ENCODE measurements at places on chromosomes 3 and 15.
A peak's percentile ranks its signal among the peaks of the same experiment; 100 is the strongest.

DNA sequence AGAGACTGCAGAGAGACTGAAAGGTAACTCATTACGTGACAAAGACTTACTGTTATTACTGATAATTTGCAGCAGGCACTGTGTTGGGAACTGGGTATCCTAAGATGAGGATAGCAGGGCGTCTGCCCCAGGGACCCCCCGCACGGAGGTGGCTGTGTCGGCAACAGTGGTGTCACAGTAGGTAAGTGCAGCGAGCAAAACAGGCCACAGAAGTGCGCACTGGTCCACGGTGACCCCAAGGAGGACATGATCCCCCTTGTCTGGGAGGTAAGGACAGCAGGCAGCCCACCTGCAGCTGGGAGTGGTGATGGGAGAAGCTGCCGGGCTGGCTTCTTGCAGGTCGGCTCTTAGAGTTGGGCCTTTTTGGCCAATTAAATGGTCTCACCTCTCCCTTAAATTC lies 82.9 kb downstream of the FAM43A start:
- no peak for DNase-seq

- no peak for DNase-seq
Measured at GRCh38 chr3:134260987-134261386, 10.3 kb upstream of the RYK start.

GRCh38 chr3:55042591-55042990 lies 114.7 kb upstream of the LRTM1 start:
- no peak for DNase-seq

DNA sequence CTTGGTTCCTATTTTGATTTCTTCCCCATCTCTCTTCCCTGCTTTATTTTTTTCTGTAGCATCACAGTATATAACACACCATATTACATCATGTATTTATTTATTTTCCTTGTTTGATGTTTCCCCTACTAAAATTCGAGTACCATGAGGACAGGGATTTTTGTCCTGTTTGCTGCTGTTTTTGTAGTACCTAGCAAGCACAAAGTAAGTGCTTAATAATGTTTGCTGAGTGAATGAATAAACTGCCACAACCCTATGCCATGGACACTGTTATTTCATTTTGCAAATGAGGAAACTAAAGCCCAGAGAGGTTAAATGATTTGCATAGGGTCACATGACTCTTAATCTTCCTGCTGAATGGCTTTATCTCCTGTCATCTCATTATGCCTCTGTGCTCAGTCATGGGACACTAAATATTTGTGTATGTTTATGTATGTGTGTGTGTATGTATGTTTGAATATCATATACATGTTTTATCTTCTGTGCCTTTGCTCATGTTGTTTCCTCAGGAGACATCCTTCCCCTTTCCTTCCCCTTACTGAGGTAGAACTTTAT lies 26.1 kb upstream of the MGA start:
- no peak for DNase-seq

GRCh38 chr15:71151081-71151480 lies 35.8 kb downstream of the THSD4 start:
- no peak for DNase-seq

DNA sequence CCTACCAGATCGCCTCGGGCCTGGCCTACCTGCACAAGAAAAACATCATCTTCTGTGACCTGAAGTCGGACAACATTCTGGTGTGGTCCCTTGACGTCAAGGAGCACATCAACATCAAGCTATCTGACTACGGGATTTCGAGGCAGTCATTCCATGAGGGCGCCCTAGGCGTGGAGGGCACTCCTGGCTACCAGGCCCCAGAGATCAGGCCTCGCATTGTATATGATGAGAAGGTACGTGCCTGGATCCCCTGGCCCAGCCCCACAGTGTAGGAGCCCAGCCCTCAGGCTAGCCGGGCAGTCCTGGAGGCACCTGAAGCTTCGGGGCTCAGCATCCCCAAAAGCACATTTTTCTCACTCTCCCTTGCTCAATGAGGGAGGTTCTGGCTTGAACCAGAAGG lies 135.8 kb downstream of the LRRK1 start:
- DNase-seq, result no peak

DNA sequence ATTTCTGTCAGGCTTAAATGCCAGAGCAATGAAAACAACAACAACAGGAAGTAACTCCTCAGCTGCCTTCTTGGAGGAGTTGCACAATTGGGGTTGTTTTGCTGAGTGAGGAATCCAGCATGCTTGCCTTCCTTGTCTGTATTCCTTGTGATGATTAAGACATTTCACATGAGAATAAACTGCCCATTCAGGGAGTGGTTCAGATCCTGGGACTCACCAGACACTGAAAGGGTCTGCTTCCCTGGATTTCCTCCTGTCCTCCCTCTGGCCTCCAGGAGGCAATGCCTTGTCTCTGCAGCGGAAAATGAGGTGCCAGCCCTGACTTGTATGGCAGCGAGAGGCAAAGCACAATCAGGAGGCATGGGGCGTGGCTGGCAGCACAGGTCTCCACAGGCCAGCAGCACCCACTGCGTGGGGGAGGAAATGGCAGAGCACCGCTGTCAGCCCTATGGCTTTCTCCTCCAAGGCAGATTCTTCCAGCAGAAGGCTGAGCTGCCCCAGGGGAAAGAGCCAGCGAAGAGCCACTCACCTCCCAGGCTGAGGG lies 41.5 kb downstream of the RBP2 start:
- no peak for DNase-seq

DNA sequence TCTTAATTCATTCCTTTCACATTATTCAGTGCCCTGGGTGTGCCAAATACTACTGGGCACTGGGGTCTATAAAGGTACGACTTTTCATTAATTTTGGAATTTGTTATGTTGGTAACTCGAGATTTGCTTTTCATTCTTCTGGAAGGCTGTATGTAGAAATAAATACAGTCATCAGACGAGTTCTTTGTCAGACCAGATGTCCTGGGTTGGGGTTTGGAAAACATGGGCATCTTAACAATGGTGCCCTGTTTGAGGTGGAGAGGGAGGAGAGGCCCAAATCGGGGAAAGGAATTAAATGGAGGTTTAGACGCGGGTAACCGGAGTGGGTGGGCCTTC lies 662 bp upstream of the GLCE start:
- peak; percentile 64 for DNase-seq

DNA sequence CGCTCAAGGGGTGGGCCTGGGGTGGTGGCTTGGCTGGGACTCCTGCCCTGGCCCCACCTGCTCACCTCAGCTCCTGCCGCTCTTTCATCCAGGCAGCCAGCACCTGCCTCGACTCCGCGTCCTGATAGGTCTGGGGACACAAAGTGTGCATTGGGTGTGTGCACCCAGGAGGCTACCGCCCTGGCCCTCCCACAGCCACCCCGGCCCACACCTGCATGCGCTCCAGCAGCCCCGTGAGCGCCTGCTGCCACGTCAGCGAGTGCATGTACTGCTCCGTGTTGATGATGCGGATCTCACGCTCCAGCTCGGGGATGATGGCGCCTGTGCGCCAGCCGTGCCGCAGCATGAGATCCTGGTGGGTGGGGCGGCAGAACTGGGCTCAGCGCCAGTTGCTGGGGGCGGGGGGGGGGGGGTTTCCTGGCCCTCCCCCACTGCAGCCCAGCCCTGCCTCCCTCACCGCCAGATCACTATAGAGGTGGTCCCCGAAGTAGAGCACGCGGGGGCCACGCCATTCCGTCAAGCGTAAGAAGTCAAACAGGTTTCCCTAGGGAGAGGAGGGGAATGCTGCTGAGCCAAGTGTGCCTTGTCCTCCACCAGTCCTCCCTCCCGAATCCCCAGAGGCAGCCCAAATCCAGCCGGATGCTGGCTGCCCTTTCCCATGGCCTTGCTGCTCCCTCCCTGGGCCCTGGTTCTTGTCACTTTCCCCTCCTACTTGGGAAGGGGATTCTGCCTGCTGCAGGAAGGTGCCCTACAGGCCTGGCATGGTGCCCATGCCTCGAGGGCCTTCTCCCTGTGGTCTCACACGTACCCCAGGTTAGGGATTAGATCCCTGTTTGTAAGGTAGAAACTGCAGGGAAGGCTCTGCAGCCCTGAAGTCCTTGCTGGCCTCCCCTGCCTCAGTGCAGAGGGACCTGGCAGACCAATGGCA lies 8.6 kb downstream of the NT5DC2 start:
- no peak for DNase-seq

DNA sequence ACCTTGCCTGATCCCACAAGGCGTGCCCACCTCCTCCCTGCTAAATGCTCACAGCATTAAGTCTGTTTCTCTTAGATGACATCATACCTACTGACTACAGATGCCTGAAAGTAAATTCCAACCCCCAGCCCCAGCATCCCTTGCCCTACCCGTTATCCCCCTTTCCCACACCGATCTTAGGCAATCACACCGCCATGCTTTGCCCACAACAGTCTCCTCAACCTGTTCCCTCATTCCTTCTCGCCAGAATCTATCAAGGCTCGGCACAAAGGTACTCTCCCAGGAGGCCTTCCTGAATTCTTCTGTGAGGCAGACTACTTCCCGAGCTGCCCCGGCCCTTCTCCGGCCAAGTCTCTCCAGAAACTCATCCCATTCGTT lies 789 bp upstream of the SEC61A1 start:
- DNase-seq, result peak; percentile 24

- DNase-seq, result no peak
Measured at GRCh38 chr15:58627046-58627445, 122.5 kb downstream of the ADAM10 start.

DNA sequence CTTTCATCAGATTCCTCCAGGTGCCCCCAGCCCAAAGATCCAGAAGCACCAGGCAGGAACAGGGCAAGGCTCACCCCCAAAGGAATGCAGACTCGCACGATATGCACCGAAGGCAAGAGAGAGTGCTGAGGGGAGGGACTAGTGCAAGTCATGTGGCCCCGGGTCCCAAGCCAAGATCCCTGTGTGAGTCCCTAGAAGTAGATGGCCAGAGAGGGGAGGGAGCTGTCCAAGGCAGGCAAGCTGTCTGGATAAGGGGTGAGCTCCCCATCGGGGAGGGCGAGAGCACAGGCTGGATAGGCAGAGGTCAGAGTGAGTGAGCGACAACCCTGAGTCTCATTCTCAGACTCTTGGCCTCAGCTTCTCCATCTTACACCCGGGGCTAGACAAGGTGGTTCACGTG lies 171.5 kb upstream of the LINGO1 start:
- no peak for DNase-seq

DNA sequence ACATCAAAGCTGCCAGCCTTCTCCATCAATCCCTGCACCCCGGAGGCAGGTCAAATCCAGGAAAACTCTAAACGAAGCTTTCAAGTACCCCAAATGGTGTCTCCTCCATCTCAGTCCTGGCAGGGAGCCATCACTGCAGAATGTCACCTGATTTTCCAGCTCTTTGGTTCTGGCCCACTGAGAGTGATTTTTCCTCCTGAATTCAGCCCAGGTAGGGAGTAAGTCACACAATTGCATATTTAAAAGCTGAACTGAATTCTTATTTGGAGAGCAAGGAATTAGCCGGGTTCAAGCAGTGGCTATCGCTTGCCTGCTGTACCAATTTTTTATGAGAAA lies 5.3 kb downstream of the RFTN1 start:
- no peak for DNase-seq

DNA sequence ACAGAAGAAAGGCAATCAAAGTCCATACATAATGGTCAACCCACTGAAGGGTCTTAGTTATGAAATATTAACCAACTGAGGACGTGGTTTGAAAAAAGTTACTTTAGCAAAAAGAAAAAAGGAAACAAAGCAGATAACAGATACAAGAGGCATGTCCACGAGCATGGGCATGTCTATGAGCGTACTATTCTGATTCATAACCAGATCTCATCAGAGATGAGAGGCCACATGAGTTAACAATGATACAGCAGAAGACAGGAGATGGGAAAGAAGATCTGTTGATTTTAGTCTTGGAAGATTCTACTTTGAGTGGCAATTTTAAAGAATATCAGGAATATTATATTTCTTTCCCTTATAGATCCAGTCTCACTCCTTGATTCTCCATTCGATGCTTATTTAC lies 262.9 kb upstream of the SLITRK3 start:
- no peak for DNase-seq

DNA sequence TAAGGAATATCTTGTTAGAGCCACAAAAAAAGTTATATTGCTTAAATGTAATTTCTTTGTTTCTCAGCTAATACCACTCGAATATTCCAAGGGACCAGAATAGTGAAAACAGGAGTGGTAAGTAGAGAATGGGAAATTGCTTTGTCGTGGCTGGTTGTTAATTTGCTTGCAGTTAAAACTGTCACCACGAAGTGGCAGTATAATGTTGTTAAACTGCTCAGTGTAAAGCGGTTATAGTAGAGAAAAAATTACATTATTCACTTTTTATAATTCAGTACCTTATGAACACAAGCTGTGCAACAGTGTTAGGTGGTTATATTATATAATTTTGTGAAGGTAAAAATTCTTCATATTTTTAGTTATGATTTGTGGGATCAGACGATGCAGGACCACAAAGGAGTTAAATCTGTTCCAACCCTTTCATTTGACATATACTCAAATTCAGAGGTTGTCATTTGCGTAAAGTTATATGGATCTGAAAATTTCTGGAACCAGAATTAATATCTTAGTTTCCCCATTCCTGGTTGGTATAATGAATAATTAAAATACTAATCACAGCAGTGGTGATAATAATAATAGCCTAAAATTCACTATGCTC lies 171.8 kb downstream of the FEZF2 start:
- DNase-seq, result peak; percentile 17

- DNase-seq, result no peak
Measured at GRCh38 chr15:96893159-96893906, 562.8 kb downstream of the NR2F2 start.

- no peak for DNase-seq
Measured at GRCh38 chr3:139450159-139450558, 26.2 kb downstream of the RBP2 start.

- no peak for DNase-seq
Measured at GRCh38 chr3:15805756-15806266, 8.0 kb upstream of the ANKRD28 start.

DNA sequence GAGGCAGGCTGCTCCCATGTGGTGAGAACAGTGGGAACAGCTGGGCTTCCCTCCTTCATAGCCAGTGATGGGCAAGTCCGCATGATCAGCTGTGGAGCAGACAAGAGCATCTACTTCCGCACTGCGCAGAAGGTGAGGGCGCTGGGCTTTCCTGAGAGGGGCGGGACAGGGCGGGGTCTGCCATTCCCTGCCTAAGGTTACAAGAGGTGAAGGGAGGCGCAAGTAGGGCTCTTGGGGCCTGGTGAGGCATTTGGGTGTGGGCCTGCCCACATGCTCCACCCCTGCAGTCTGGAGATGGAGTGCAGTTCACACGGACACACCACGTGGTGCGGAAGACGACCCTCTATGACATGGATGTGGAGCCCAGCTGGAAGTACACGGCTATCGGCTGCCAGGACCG lies 10.6 kb upstream of the JMJD7 start:
- no peak for DNase-seq

DNA sequence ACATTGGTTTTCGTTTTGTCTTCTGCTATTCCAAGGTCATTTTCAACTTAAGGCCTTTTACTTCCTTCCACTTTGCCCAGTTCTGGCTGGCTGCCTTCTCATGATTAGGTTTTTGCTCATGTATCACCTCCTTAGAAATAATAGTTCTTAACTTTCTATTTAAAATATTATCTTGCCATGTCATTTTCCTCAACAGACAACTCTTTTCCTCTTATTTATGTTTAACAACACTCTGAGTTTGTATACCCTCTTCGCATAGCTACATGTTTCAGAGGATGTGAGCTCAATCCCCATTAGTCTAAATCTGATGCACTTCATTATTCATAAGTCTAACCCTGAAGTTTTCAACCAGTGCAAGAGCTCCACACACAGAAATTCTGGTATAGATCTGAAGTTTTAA lies 299.1 kb downstream of the BCHE start:
- no peak for DNase-seq

Data from putamen (tissue), 1 donor.